T-helper 2 cell treated with Interferon-gamma antibody and Interleukin-4, amounts not matched to agents 100 ng/mL and 5 ng/mL, for 36 hours (primary cell): ENCODE measurements at places on chromosomes 11 and 22. TPM values are rescaled to one million over a fixed set of nuclear protein-coding genes. Genes with fewer than 3 reads are reported as not detected.

Gene RPS3
- total RNA-seq: 3,452 and 3,478 TPM in 2 replicates

Gene CHEK1
- 94.4 and 98.8 TPM in 2 replicates for total RNA-seq

Gene PHLDA2
- total RNA-seq: 4.1 and 6.3 TPM in 2 replicates

Gene LRRC74B
- total RNA-seq: not detected in 2 replicates

Gene SLC1A2
- total RNA-seq: not detected in 2 replicates

Gene C11orf16
- not detected in 2 replicates for total RNA-seq

Gene STK33
- total RNA-seq: 0.52 and 1.1 TPM in 2 replicates
